ENCODE measurements at places on chromosomes 2 and 18.

DNA sequence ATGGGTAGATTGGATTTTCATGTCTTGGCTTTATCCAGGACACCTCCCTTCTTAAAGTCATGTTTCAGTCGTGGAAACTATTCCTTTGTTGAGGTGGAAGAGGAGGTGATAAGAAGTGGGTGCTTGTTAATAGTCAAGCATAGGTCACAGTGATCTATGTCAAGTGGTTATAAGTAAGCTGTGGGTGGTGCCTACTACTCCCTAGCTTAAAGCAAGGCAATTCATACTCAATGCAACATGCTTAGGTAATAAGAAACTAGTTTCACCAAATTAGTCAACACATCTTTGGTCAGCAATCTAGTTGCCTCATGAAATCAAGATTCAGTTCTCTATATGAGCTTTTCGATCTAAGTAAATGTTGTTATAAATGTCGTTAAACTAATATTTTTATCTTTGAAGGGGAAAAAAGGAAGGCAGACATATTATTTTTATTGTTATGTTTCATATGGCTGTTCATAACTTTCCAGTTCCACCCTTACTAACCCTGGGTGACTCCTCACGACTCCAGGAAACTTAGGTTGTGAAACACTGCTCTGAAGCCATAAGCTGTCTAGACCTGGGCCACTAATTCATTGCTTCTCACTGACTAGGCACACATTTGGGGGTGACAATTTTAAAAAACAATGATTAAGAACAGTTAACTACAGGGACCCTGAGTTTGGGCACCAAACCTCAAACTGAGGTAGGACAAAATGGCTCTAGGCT lies 5.8 kb upstream of the ABCB11 start:
- no peak for DNase-seq

- DNase-seq, result no peak
These were observed 27.4 kb downstream of the EVX2 start for GRCh38 chr2:176056406-176056805.

DNA sequence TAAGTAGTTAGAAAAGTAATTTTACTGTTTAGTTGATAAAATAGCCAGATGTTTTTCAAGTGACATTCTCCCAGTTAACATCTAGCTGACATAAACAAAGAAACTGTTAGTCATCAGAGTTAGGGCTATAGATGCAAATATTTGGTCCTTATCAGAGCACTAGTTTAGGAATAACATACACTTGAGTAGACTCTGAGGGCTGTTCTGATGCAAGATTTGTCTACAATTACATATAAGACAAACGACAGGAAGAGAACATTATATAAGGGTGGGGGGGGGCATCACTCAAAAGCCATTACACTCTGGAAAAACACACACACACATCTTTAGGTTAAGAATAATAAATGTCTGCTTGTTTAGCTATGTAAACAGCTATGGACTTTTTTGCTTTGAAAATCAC lies 554.4 kb upstream of the LRRTM1 start:
- no peak for DNase-seq

DNA sequence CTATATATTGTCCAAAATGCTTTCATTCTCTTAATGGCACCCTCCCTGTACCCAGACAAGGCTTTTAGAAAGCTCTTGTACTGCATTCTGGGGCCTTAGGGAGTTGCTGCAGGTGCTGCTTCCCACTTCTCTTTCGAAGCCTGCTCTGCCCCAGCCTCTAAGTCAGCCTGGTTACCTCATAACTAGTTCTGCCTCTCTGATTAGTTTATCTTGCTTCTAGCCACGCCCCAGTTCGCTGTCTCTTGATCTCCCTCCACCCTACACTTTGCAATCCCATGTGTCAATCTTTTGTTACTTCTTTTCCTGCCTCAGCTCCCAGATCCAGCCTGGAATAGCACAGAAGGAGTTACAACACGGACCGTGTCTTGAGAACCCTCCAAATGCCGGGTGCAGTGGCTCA lies 13.8 kb upstream of the NCOA1 start:
- DNase-seq, result no peak

GRCh38 chr2:218638372-218638771 lies 21.1 kb downstream of the ZNF142 start:
- no peak for DNase-seq

DNA sequence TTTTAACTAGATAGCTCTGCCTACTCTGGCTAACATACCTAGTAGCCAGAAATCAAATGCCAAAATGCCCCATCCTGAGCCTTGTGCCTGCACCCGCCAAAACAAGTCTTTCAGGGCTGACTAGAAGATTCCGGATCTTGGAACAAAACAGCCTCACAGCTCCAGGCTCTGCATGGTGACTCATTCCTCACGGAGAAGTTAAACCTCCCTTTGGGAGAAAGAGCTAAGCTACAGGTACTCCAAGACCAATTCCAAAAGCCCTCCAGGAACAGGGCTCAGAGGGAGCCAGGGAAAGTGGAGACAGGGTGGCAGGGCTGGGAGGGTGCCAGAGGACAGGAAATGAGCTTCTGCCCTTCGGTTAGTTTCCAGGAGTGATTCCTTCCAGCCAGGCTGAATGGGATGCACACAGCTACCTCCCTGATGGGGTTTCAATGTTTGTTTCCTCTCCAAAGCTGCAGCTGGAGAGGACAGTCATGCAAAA lies 295.6 kb downstream of the TNS1 start:
- no peak for DNase-seq

DNA sequence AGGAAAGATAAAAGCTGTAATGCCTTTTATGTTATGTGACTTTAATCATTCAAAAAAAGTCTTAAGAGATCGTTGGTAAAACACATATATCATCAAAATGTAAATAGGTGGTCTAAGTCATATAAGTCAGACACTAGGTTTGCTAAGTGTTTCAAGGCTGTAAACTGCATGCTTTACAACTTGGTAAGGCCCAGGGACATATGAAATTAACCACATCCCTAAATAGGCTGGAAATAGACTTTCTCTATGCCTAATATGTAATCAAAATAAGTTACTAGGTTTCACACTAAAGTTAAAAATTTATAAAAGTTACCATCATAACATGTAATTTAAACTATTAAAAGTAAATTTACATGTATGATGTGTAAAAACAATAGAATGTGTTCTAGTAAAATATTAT lies 946.3 kb upstream of the LRATD1 start:
- no peak for DNase-seq

DNA sequence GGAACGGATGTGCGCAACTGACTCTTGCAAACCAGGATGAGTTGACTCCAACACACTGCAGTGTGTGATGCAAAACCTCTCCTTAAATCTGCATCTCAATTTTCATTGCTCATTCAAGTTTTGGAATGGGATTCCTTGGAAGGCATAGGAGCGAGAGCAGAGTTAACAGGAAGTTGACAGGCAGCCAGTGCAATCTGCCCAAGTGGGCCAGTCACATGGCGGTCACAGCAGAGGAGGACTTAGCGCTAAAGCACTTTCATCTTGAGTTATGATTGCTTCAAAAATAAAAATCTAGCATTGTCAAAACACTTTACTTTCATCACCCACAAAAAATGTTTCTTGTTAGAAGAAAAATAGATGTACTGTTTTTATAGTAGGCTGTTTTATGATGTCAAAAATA lies 439.0 kb downstream of the FBXO15 start:
- no peak for DNase-seq

DNA sequence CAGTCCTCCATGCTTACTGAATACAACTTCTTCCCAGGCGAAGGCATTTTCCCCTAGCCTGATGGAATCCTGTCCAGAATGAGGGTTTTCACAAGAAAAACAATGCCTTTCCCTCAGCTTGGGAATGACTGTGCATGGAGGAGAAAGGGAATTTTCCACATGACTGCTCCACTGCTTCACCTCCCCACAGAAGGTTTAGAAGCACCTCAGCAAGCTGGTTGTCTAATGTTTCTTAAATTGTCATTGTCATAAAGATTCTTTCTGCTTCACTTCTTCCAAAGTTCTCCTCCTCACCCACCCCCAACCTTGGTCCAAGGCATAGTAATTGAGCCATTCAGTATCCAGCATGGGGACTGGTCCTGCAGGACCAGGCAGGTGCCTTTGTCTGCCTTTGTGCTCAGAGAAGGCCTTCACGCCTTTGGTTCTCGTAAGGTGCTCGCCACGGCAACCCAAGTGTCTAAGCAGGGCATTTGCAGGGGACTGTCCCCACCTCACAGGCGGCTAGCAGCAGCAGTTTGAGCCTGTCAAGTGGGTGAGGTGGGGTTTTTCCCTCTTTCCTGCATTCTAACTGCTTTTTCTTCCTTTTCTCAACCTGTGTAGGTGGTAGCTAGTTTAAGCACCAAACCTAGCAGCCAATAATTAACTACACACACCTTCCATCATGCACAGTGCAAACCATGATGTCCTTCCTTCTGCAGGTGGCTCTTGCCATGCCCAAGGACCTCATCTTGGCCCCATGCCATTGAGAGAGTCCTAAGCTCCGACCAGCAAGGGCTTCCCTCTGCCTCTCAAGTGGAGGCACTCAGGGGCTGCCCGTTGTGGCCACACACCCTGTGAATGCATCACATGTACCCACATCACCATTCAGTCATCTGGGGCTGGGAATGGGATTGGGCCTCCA lies 65.7 kb upstream of the BCL2L11 start:
- no peak for DNase-seq

DNA sequence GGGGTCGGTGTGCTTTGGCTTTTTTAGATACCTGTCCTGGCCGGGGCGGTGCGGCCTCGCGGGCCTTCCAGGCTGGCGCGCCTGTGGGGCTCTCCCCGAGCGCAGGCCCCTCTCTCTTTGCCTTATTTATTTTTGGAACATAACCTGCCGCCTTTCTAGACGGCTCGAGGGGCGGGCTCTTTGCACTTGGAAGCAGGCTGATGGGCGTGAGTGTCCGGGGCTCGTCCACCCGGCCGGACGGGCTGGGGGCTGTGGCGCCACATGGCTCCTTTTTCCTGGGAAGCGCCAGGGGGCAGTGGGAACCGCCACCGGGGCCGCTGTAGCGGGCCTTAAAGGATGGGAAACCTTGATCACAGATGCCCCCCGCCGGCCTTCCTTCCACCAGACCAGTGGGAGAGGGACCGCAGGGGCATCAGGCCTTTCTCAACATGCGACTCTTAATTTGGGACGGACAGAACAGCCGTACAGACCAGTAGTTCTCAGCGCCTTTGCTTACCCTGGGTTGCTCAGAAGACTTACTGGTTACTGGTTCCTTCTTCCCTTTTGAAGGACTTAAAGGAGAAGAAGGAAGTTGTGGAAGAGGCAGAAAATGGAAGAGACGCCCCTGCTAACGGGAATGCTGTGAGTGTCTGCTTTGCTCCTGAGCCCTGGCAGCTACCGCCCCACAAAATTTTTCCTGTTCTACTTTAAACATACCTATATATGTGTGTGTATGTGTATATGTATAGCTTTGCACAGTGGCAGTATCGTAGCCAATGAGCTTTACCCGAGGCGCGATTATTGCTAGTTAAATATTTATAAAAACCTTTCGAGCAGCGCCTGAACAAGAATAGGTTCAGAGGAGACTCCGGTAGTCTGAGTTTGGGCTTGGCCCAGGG lies 2.7 kb downstream of the PTMA start:
- no peak for DNase-seq

DNA sequence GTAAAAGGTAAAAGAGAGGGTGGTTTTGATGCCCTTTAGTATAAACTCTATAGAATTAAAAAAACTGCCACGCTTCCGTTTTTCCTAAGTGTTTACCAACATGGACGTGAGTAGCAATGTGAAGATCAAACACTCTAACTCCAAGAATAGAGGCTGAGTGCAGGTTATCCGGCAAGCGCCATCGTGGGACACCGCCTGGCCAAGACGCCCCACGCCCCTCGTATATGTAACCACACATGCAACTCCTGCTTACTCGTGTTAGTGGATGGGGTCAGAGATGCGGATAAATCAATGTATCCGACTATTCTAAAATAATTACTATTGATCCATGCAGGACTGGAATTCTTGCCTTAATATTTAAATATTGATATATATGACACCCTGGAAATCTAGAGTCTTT lies 741.3 kb downstream of the GALR1 start:
- DNase-seq, result no peak

DNA sequence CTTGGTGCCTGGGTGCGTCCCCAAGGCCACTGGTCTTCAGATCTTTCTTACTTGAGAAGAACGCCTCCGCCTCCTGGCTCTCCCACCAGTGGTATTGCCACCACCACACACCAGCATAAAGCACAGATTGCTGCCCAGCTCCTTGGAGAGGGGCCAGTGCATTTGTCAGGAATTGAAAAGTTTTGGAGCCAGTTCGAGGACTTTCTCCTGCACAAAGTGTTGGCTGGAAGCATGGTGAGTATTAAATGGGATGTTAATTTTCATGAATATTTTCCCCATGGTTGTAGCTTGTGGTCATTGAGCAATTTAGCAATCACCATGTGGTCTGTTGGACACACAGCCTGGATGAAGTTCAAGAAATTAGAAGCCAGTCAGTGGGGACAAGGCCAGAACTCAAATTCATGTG lies 684.6 kb upstream of the FANCL start:
- DNase-seq, result no peak
